ENCODE measurements at places on chromosomes 4 and X.

DNA sequence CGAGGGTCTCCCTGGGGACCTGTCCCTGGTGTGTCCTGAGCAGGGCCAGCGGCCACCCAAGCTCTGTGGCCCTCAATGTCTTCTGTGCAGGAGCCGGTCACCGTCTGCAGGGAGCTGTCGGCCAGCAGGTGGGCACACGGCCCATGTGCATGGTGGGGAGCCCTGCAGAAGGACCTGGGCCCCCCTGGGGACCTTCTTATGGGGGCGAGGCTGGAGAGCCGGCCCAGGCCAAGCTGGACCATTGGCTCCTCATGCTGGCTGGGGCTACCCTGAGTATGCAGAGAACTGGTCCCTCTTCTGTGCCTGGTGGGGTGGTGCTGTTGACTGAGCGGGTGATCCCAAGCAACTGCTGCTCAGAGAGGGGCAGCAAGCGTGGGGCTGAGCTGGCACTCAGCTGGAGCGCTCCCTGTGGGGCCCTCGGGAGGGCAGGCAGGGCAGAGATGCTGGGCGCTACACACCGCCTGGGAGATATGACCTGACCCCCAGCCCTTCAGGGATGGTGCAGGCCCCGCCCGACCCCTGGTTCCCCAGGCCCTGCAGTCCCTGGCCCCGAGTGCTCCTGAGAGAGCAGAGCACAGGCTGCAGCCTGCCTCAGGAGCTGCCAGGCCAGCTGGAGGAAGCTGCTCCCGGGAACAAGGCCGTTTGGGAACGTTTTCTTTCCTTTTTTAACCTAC, 14.8 kb downstream of the NAT8L start:
- no peak for DNase-seq

- DNase-seq = no peak
Measured at GRCh38 chr4:172830295-172830764, 338.3 kb upstream of the GALNT7 start.

- DNase-seq = no peak
Measured at GRCh38 chr4:88965053-88965452, 91.9 kb downstream of the FAM13A start.

DNA sequence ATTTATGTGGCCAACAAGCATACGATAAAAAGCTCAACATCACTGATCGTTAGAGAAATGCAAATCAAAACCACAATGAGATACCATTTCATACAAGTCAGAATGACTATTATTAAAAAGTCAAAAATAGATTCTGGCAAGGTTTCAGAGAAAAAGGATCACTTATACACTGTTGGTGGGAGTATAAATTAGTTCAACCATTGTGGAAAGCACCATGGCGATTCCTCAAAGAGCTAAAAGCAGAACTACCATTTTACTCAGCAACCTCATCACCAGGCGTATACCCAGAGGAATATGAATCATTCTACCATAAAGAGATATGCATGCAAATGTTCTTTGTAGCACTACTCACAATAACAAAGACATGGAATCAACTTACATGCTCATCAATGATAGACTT, 478.7 kb upstream of the GALNTL6 start:
- no peak for DNase-seq

GRCh38 chrX:54230435-54231148, 47.5 kb upstream of the FAM120C start:
- no peak for DNase-seq

GRCh38 chr4:152164561-152164960, 371.3 kb downstream of the FBXW7 start:
- no peak for DNase-seq

GRCh38 chrX:136899221-136899620, 18.7 kb upstream of the RBMX start:
- DNase-seq = no peak

GRCh38 chr4:7070729-7071511, 3.1 kb upstream of the GRPEL1 start:
- DNase-seq = peak; percentile 85

DNA sequence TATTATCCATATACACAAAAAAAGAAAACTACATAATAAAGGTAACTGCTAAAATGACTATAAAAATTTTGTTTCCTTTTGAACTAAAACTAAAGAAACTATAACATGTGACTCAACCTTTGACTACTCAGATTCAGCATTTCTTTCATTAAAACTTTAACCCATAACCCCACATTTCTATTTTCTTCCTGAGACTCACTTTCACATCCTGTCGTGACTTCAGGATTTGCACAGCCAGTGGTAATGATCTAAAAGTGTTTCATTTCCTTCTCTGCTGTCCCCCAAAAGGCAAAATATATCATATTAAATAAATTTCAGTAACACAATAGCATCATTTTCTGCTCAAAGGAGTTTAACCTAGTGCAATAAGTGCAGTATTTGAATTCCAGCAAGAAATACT, 1022.4 kb upstream of the DIAPH2 start:
- DNase-seq = no peak

- no peak for DNase-seq
Measured at GRCh38 chr4:39514888-39515401, 12.3 kb downstream of the UGDH start.

- DNase-seq = no peak
Measured at GRCh38 chrX:124362072-124362471, 15.7 kb downstream of the SH2D1A start.

GRCh38 chr4:23036503-23036902, 343.8 kb downstream of the GBA3 start:
- DNase-seq = no peak

- peak; percentile 14 for DNase-seq
Measured at GRCh38 chr4:140094438-140095420, 59.3 kb downstream of the MAML3 start.

DNA sequence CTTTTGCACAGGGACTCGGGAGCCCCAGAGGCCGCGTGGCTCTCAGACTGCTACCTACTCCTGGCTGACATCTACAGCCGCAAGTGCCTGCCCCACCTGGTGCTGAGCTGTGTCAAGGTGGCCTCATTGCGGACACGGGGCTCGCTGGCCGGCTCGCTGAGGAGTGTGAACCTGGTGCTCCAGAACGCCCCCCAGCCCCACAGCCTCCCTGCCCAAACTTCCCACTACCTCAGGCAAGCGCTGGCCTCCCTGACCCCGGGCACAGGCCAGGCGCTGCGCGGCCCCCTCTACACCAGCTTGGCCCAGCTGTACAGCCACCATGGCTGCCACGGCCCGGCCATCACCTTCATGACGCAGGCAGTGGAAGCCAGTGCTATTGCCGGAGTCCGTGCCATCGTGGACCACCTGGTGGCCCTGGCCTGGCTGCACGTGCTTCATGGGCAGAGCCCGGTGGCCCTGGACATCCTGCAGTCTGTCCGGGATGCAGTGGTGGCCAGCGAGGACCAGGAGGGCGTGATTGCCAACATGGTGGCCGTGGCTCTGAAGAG, 28.8 kb downstream of the SH3TC1 start:
- DNase-seq = no peak

DNA sequence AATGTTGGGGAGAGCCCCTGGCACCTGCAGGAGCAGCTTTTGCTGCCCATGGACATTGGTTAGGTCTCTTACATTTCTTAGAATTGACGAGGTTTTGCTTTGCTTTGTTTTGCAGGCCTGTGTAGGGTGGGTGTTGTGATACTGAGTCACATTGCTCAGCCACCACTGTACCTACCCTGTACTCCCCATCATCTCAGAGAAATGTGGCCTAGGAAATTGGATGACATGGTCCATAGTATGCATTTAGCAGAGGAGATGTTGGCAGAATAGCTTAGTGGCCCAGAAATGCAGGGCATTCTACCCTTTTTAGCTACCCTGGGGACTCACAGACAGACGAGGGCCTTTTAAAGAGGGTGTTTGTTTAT, 43.7 kb downstream of the IL21 start:
- no peak for DNase-seq

DNA sequence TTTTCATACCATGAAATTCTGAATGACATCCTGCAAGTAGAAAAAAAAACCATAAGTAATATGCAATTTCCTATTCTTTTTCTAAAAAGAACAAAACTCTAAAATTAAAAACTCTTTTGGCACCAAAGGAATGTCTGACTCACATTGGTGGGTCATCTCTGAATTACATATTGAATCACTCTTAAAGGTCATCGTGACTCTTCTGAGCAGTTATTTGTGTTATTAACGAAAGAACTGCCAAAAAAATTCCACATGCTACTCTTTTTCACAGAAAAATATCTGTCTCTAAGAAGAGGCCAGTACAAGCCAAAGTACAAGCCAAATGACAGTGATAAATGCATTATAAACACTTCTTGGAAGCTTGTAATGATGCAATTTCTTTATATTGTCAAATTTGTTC, 282.2 kb downstream of the GUCY2F start:
- DNase-seq = no peak

DNA sequence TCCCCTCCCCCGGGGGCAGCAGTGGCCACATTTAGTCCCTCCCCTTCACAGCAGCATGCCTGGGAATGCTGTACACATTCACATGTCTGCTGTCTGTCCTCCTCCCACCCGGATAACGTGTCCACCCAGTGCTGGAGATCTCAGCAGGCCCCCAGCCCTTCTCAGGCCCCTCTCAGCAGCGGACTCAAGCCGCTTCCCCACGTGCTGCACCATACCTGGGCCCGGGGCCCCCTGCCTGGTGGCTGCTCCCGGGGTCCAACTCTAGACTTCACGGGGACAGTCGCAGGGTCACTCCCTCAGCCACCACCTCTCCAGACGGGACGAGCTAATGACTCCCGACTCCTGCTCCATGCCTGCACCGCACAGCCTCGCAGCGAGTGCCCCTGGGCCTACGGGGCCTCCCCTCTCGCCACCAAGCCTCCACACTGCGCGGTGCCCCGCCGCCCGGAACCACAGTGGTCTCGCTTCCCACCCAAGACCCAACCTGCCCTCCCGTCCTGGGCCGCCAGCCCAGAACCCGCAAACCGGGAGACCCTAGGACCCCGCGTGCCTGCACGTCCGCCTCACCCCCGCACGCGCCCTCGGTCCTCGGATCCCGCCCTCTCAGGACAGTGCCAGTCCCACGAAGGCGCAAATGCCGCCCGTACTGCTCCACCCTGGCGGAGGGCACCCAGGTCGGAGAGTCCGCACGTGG, 1.3 kb upstream of the PCGF3 start:
- DNase-seq = no peak

GRCh38 chrX:136147976-136148375, 643 bp downstream of the FHL1 start:
- no peak for DNase-seq

DNA sequence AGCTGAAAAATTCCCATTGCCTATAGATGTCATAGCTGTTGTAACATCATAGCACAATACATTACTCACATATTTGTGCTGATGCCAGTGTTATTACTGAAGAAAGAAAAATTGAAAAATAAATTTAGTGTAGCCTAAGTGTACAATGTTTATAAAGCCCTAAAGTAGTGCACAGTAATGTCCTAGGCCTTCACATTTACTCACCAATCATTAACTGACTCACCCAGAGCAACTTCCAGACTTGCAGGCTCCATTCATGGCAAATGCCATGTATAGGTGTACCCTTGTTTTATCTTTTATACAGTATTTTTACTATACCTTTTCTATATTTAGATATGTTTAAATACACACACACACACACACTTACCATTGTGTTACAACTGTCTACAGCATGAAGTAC, 265.4 kb upstream of the MAGEB18 start:
- DNase-seq = no peak

DNA sequence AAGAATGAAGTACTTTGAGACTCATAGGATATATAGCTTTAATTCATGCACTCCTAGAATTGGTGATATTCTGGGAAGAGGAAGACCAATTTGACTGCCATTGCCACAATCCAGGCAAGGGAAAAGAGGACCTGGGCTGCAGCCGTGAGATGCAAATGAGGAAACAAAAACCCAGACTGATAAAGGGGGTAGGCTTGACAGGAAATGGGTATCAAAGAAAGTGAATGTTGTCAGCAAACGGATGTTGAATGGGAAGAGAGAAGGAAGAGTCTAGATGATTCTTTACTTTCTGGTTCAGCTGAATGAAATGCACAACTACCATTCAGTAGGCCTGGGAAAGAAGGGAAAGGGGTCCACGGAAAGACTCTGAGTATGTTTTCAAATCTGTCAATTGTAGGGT, 17.1 kb upstream of the ARHGEF6 start:
- no peak for DNase-seq

- DNase-seq = no peak
Measured at GRCh38 chr4:4631150-4631549, 89.3 kb upstream of the STX18 start.

- no peak for DNase-seq
Measured at GRCh38 chr4:121822796-121823504, 733 bp downstream of the CCNA2 start.

DNA sequence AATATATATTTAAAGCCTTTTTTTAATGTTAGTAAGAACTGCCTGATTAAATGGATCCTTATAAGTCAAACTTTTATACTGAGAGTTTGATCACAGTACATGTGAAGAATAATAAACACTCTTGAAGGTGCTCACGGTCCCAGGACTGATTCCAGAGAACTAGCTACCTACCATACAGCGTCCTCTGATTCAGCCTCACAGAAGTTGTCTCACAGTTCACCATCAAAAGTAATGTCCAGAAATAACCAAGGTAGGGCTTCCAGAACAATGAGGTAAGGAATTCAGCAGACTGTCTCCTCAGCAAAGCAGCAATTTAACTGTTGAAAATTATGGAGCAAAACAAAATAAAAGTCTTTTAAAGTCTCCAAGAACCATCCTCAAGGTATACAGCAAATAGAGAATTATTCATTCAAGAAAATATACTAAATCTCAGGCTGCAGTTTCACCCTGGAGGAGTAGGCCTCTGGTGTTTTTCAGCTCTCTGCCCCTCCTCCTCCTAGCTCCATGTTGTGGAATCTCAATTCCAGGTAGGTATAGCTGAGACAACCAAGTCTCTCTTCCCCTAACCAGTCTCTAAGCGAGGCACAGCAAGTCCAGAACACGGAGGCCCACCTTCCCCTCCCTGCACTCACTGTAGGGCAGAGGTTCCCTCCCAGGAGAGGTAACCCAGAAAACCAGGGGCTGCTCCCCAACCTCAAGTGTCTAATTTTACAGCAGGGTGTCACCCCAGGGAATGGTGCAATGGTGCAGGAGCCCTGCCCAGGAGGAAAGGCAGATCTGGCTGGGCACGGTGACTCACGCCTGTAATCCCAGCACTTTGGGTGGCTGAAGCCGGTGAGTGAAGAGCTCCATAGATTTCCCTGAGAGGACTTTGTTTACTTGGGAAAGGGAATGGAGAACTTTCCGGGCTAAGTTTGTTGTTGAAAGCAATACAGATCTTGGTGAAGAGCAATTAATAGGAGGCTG, 28.6 kb downstream of the FAM241A start:
- DNase-seq = no peak

- DNase-seq = no peak
Measured at GRCh38 chrX:44816367-44816766, 27.5 kb upstream of the DUSP21 start.

DNA sequence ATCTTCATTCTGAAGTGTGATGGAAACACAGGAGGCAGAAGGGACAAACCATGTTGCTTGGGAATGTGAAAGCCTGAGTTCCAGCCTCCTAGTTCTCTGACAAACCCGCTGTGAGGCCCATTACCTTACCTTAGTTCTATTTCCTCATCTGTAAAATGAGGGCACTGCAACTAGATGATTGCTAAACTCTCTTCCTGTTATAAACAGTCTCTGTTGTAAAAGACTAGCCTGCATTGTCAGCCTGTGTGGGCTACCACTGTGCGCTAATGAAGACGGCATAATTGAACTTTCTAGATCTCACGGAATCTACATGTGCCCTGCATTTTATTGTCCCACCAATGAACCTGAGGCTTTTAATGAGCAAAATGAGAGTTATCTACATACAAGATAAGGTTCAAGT, 147.2 kb downstream of the AFF2 start:
- no peak for DNase-seq
